ENCODE measurements at places on chromosomes 6 and 20. TPM values are rescaled to one million over a fixed set of nuclear protein-coding genes. Genes with fewer than 3 reads are reported as not detected.
A peak's percentile ranks its signal among the peaks of the same experiment; 100 is the strongest.

- H3K4me1 ChIP-seq = no peaks in the 10 kb centered on the region
- no peak overlapping the region for H3K27ac ChIP-seq
- no peaks in the 10 kb centered on the region for H3K36me3 ChIP-seq
- H3K4me3 ChIP-seq = no peak overlapping the region
These were observed 234.7 kb upstream of the SASH1 start for GRCh38 chr6:148107911-148108310.

GRCh38 chr20:6467562-6467961 is 299.9 kb upstream of the BMP2 start:
- H3K4me3 ChIP-seq = no peak overlapping the region
- H3K36me3 ChIP-seq = no peaks in the 10 kb centered on the region
- no peak overlapping the region for H3K27ac ChIP-seq
- DNase-seq = no peak
- H3K4me1 ChIP-seq = no peaks in the 10 kb centered on the region

- H3K4me3 ChIP-seq = no peak overlapping the region
- no peaks in the 10 kb centered on the region for H3K27me3 ChIP-seq
- DNase-seq = no peak
- H3K27ac ChIP-seq = no peak overlapping the region
These were observed 14.9 kb downstream of the ADTRP start for GRCh38 chr6:11763460-11764249.

DNA sequence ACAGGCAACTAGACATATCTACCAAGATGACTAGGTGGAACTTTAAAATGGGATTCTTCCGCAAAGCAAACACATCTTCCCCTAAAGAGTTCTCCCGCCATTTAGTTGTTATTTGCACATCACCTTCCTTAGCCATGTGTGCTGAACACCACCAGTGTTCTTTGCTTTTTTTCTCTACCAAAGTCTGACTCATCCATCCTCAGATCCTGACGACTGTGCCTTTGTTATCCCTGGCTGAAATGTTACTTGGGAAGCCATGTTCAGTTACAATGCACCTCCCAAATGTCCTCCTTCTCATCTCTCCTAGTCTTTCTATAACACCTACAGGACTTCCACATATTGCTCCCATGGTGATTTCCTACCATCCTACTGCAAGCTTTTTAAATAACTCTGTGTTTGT is 593.5 kb upstream of the ARID1B start:
- H3K4me3 ChIP-seq = no peak overlapping the region
- peaks cover 6% of the 10 kb centered on the region for H3K4me1 ChIP-seq
- H3K27me3 ChIP-seq = no peaks in the 10 kb centered on the region
- H3K36me3 ChIP-seq = no peaks in the 10 kb centered on the region
- DNase-seq = no peak

- no peaks in the 10 kb centered on the region for H3K36me3 ChIP-seq
- no peak for DNase-seq
- H3K27ac ChIP-seq = peak overlapping the region; percentile 77
- peak overlapping the region; percentile 11 for H3K4me3 ChIP-seq
- H3K27me3 ChIP-seq = no peaks in the 10 kb centered on the region
- H3K4me1 ChIP-seq = peaks cover 84% of the 10 kb centered on the region
These were observed 128.3 kb downstream of the CARMIL1 start for GRCh38 chr6:25407431-25407830.

GRCh38 chr20:50121858-50122271 is 8.9 kb upstream of the UBE2V1 start:
- no peaks in the 10 kb centered on the region for H3K4me1 ChIP-seq
- H3K27me3 ChIP-seq = no peaks in the 10 kb centered on the region
- 0 out of 2 replicates have a peak overlapping the region, but pooled peaks have one; percentile 55 for H3K27ac ChIP-seq
- no peak overlapping the region for H3K4me3 ChIP-seq

DNA sequence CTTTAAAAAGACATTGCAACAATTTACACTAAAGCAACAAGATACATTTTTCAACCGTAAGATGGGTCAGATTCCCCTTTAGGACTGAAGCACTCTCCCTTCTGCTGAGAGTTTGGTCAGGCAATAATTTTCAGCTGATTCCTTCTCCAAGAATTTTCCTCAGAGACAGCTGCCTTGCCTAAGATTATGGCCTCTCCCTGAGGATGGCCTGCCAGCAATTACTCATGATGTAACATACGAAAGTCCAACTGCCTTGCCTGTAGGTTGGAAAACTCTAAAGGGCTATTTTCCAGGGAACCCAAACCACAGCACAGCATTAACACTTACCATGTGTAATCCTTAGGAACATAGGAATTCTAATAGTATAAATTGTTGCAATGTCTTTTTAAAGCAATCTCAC is 229.1 kb upstream of the FLRT3 start:
- H3K36me3 ChIP-seq = no peaks in the 10 kb centered on the region
- no peak for DNase-seq
- H3K4me3 ChIP-seq = no peak overlapping the region
- H3K4me1 ChIP-seq = peaks cover 17% of the 10 kb centered on the region
- H3K27ac ChIP-seq = no peak overlapping the region

Gene VTA1
- total RNA-seq = 109 TPM

Gene NKAIN4
- 16.0 TPM for total RNA-seq

- no peak overlapping the region for H3K4me3 ChIP-seq
- DNase-seq = no peak
- H3K4me1 ChIP-seq = no peaks in the 10 kb centered on the region
- H3K27ac ChIP-seq = no peak overlapping the region
These were observed 141.1 kb upstream of the GGTLC1 start for GRCh38 chr20:24129641-24130040.

DNA sequence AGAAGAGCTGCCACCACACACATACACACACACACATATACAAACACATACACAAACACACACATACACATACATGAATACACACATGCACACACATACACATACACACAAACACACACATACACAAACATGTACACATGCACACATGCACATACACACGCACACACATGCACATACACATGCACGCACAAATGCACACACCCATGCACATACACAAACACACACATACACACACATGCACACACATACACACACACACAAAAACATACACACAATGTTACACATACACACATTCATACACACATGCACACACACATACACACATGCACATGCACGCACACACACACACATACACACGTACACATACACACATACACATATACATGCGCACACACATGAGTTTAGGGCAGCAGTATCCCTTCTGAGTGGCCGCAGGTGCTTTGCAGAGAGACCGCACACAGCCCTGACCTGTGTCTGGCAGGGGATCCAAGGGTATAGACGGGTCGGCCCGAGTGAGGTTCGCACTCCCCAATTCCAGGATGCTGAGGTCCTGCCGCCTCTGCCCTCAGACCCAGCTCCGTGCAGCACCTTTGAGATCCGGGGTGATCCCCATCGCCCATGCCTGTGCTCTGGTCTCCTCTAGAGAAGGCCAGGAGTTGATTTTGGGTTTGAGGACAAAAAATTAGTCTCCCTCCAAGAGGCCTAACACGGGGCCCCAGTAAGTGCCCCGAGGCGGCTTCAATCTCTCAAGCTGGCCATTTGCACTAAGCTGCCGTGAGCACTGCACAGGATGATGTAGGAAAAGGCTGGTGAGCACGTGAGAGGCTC is 56.8 kb downstream of the TMEM242 start:
- H3K4me1 ChIP-seq = no peaks in the 10 kb centered on the region
- H3K27me3 ChIP-seq = no peaks in the 10 kb centered on the region
- no peak for DNase-seq
- no peak overlapping the region for H3K4me3 ChIP-seq

Gene ULBP2
- total RNA-seq = 1.1 TPM
